RWPE2 (cell line): ENCODE measurements at places on chromosomes 5 and 9.

DNA sequence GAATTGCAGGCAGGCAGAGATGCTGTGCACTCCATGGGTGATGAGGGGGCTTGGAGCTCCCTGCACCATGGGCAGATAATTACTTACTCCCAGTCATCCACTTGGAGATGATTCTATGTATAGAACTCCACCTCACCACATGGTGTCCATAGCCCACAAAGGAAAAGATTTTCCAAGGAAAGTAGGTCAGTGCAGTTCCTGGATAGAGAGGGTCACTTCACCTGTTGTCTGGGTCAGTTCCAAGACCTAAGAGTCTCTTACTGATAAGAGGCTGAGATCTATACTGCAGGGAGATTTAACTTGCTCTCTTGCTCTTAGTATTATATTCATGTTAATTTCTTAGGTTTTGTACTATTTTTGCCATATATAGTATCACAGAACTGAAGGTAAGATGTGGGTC is 113.9 kb upstream of the BRINP1 start:
- no peak for DNase-seq

DNA sequence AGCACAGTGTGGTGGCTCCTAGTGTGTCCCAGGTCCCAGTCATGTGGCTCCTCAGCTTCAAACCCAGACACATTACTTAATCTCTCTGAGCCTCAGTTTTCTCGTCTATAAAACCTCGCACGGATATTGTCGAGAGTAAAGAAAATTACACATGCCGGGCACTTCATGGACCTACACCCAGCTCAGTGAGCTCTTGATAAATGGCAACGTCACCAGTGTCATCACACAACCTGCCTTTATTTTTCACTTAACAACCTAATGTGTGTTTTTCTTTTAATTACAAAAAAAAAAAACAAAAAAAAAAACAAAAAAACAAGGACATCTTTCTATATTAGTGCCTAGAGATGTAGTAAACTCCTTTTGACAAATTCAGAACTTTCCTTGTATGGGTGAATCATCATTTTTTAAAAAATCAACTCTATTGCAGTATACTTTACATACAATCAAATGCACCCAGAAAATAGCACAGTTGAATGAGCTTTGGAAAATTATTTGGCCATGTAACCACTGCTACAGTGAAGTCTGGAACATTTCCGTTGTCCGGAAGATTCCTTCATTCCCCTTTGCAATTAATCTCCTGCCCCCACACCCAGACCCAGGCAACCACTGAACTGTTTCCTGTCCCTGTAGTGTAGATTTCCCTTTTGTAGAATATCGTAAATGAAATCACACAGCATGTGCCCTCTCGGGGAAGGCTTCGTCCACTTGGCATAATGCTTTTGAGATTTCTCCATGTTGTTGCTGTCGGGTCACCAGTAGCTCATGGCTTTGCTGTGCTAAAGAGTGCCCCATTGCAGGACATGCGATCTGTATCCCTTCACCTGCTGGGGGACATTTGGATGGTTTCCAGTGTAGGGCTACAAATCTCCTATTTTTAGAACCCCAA is 100.4 kb upstream of the LARP1 start:
- no peak for DNase-seq

- no peak for DNase-seq
Measured at GRCh38 chr5:170105642-170106611, at the start of gene FOXI1. TSS of gene FOXI1 (plus strand) at chr5:170105897. CDS start at chr5:170105958, 61 bp downstream.

DNA sequence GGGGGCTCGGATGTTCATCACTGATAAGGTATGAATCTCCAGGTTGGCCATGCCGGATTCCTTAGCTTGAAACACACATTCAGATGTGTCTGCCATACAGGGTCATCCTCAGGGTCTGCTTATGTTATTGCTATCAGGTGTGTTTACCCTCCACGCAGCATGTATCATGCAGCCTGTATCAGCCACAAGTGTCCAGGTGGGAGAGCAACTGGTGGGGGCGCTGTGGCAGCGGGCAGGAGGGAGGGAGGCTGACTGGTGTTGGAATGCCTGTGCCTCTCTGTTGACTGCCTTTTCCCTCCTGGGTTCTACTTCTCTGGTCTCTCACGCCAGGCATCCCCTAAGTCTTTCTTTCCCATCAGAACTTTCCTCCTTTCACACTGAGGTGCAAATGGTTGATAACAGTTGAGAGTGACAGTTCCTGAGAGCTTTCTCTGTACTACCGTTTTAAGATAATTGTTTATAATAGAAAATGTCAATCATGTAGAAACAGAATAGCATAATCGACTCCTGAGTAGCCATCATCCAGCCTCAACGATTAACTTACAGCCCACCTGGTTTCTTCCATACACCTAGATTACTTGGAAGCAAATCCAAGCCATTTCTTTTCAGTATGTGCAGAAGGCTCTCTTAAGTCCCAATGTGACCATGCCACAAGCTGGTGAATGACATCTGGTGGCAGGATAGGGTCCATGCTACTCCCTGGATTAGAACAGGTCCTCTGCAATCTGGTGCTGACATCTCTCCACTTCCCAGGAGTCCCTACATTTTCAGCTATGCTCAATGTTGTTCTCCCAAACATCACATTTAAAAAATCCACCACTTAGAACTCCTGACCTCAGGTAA is 86.6 kb downstream of the ACER2 start:
- DNase-seq: no peak

DNA sequence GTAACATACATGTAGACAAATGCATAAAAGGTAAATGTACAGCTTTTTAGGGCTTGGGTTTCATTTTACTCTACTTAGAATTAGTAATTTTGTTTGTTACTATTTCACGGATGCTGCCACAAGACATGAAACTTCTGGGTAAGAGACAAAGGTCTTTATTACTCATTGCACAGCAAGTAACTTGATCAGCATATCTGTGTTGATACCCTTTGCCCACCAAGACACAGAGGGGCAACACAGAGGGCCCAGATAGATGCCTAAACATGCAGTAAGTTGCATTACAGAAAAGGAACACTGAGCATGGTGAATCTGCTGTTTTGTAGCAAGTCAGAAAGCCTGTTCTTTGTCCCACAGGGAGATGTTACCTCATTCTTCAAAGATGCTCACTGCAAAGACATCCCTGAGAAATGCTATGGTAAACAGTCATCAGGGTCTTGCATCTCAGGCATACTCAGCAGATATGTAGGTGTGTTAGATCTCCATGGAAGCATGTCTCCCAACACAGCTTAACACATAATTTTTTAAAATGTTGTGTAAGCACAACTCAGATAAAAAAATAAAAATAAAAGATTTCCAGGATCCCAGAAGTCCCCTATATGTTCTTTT is 10.3 kb downstream of the ITGA2 start:
- no peak for DNase-seq
